ENCODE measurements at places on chromosomes 5 and 9. TPM values are rescaled to one million over a fixed set of nuclear protein-coding genes. Genes with fewer than 3 reads are reported as not detected.

Gene PCDHB13
- 2.8 TPM for total RNA-seq

Gene EIF4E1B
- total RNA-seq: not detected

Gene CCDC112
- total RNA-seq: 4.3 TPM

Gene CCDC69
- 184 TPM for total RNA-seq

Gene ADAM19
- 9.4 TPM for total RNA-seq

Gene TRIM7
- 3.0 TPM for total RNA-seq

Gene GPR150
- 0.32 TPM for total RNA-seq

Gene ARL14EPL
- not detected for total RNA-seq
